ENCODE measurements at places on chromosomes 7 and 10. TPM values are rescaled to one million over a fixed set of nuclear protein-coding genes. Genes with fewer than 3 reads are reported as not detected.
A peak's percentile ranks its signal among the peaks of the same experiment; 100 is the strongest.

DNA sequence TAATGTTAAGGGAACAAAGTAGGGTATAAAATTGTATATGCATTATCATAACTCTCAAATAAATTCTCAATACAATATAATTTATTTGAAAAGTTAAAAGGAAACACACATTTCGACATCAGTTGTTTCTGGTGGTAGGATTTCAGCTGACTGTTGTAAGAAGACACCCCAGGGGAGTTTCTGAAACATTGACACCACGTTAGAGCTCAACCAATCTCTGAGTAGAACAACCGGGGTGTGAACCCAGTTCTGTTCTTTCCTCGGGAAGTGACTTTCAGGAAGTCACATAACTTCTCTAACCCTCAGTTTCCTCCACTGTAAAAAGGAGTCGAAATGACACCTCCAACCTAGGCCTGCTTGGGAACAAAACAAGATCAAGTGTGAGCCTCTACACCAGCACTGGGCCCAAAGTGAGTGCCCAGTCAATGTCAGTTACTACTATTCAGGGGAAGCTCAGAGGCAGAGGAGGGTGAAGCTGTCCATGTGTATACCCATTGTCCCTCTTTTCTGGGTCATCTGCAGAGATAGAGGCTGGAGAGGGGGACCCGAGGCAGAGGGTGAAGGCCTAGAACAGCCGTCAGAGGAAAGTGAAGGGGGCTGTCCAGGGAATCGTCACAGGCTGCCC lies 67.1 kb downstream of the AOAH start:
- H3K27ac ChIP-seq = peak overlapping the region; percentile 15
- peaks cover 15% of the 10 kb centered on the region for H3K4me1 ChIP-seq
- H3K4me3 ChIP-seq = no peak overlapping the region
- DNase-seq = no peak

DNA sequence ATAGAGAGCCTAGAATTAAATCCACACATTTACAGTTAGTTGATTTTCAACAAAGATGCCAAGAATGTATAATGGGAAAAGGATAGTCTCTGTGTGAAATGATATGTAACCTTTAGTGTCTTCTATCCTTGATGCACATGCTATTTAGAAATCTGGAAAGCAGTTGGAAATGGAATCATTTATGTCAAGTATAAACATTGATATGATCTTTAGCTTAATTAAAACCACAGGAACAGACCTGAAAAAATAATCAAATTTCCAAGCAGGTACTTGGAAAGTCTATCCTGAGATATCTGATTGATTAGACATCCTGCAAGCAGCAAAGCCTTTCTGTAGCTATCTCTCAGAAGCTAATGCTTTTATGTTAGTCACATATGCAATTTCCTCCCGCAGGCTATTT lies 24.4 kb upstream of the SRI start:
- peaks cover 14% of the 10 kb centered on the region for H3K27me3 ChIP-seq
- no peak for DNase-seq
- no peaks in the 10 kb centered on the region for H3K4me1 ChIP-seq

DNA sequence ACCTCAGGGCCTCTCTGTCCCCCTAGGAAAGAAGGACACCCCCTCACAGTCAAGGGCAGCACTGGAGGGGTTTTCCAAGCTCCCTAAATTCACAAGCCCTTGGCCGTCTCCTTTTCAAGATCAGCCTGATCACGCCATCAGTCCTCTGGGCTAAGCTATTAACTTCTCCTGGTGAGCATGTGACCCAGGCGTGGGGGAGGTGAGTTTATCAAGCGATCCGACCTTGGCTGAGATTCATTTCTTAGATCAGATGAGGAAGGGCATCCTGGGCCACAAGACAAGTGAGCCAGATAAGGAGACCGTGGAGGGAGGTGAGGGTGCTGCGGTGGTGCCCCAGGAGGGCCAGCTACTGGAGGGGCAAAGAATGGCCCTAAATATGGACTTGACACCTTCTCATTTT lies 19.2 kb upstream of the EN2 start:
- DNase-seq = no peak
- no peak overlapping the region for H3K27ac ChIP-seq
- H3K36me3 ChIP-seq = no peaks in the 10 kb centered on the region
- no peak overlapping the region for H3K4me3 ChIP-seq
- peaks cover 22% of the 10 kb centered on the region for H3K27me3 ChIP-seq

DNA sequence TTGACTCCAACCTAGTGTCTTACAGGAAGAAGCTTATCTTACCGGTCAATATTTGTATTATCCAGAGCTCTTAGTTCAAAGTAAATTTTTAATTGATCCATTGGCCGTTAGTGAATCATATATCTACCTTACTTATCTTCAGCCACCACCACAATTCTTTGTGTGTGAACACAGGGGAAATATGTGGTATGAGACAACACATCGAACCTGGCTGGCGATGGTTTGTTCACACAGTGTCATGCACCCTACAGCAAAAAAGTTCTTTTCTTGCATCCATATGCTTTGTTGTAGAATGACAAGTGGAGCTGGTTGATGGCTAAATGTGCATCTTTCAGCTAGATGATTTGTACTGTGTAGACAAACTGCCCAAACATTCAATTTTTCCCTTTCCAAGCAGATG lies 65.8 kb downstream of the ARID5B start:
- no peak for DNase-seq
- H3K27me3 ChIP-seq = no peaks in the 10 kb centered on the region
- peak overlapping the region; percentile 65 for H3K27ac ChIP-seq
- peaks cover 60% of the 10 kb centered on the region for H3K36me3 ChIP-seq
- H3K4me3 ChIP-seq = no peak overlapping the region

DNA sequence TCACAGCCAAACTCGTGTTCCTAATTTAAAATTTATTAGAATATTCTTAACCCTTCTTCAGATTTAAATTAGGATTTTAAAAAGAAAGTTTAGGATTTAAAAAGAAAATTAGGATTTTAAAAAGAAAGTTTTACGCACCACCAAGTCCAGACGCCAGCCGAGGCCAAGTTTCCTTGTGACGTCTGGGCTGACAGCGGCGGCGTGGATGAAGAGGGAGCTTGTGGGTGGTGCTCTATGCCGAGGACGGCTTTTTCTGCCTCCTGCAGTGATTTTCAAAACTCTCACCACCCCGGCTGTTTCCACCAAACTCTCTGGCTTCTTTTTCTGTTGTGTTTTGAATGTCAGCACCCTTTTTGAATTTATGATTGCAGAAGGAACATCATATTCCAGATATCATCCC lies 252.9 kb downstream of the DNAJB6 start:
- H3K27ac ChIP-seq = no peak overlapping the region
- no peak for DNase-seq
- H3K4me1 ChIP-seq = peaks cover 6% of the 10 kb centered on the region
- no peak overlapping the region for H3K4me3 ChIP-seq
- H3K36me3 ChIP-seq = no peaks in the 10 kb centered on the region

- H3K36me3 ChIP-seq = no peaks in the 10 kb centered on the region
- no peak overlapping the region for H3K4me3 ChIP-seq
- no peaks in the 10 kb centered on the region for H3K27me3 ChIP-seq
- no peak for DNase-seq
- no peak overlapping the region for H3K27ac ChIP-seq
These were observed 55.2 kb upstream of the TNRC18 start for GRCh38 chr7:5478568-5479430.

GRCh38 chr10:119245272-119245671 lies 37.9 kb downstream of the GRK5 start:
- H3K27ac ChIP-seq = no peak overlapping the region
- DNase-seq = no peak
- H3K36me3 ChIP-seq = peaks cover 13% of the 10 kb centered on the region
- peaks cover 35% of the 10 kb centered on the region for H3K4me1 ChIP-seq
- H3K27me3 ChIP-seq = no peaks in the 10 kb centered on the region

- H3K36me3 ChIP-seq = no peaks in the 10 kb centered on the region
- DNase-seq = no peak
- H3K4me3 ChIP-seq = no peak overlapping the region
- peaks cover 29% of the 10 kb centered on the region for H3K4me1 ChIP-seq
These were observed 280.8 kb downstream of the ZEB1 start for GRCh38 chr10:31599626-31600504.

GRCh38 chr10:22801785-22802184 lies 87.4 kb upstream of the PIP4K2A start:
- no peak overlapping the region for H3K4me3 ChIP-seq
- no peak for DNase-seq
- H3K27ac ChIP-seq = no peak overlapping the region
- H3K27me3 ChIP-seq = peaks cover 8% of the 10 kb centered on the region

DNA sequence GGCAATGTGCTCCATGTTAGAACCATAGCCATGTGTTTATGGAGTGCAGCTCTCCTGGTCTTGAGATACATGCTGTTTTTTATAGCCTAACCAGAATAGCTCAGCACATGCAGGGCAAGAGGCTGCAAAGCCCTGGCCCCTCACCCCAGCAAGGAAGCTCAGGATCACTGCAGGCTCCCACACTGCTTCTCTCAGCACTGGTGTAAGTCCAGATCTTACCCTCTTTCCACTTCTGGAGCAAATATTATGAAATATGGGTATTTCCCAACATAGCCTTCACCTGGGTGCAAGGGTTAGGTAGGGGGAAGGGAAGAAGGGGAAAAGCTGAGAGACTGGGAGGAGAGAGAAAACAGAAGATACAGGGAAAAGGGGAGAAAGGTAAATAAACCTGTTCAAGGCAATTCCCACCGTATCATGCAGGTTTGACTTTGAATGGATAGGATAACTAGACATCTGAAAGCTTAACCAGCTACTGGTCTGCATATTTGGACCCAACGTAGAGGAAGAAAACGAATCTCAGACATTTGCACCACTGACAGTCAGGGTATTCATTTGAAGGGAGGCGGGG lies 19.7 kb downstream of the SKIDA1 start:
- no peaks in the 10 kb centered on the region for H3K4me1 ChIP-seq
- no peak for DNase-seq
- H3K36me3 ChIP-seq = no peaks in the 10 kb centered on the region
- no peak overlapping the region for H3K27ac ChIP-seq
- no peak overlapping the region for H3K4me3 ChIP-seq
- H3K27me3 ChIP-seq = peaks cover 60% of the 10 kb centered on the region

CLEC2L gene
- total RNA-seq = not detected

FAS gene
- total RNA-seq = 38.6 TPM

STEAP1B gene
- total RNA-seq = not detected

INHBA gene
- 2.5 TPM for total RNA-seq

GRM3 gene
- total RNA-seq = not detected

HOXA1 gene
- total RNA-seq = 0.16 TPM

CDHR3 gene
- 0.47 TPM for total RNA-seq

SRRM3 gene
- total RNA-seq = not detected

SFMBT2 gene
- total RNA-seq = 38.3 TPM
